ENCODE measurements at places on chromosomes 6 and 20.

DNA sequence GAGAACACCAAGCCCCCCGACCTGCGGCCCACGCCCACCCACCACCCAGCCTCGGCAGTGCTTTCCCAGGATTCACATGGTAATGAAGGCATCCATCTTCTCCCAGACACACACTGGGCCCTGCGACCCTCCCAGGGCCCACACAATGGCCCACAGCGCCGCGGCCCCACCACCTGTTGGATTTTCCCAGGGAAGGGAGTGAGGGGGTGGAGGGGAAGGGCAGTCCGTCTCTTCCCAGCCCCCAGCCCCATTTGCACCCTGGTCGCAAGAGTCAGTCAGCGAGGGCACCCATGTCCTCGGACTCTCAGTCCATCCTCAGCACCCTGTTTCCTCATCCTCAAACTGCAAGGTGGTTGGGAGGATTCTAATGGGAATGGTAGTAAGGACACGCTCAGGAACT, 23.7 kb upstream of the ID1 start:
- no peak for DNase-seq

- DNase-seq, result no peak
Observed at GRCh38 chr6:88251301-88251700, 85.2 kb upstream of the CNR1 start.

- DNase-seq, result no peak
Observed at GRCh38 chr6:133817460-133818047, 71.4 kb upstream of the TCF21 start.

DNA sequence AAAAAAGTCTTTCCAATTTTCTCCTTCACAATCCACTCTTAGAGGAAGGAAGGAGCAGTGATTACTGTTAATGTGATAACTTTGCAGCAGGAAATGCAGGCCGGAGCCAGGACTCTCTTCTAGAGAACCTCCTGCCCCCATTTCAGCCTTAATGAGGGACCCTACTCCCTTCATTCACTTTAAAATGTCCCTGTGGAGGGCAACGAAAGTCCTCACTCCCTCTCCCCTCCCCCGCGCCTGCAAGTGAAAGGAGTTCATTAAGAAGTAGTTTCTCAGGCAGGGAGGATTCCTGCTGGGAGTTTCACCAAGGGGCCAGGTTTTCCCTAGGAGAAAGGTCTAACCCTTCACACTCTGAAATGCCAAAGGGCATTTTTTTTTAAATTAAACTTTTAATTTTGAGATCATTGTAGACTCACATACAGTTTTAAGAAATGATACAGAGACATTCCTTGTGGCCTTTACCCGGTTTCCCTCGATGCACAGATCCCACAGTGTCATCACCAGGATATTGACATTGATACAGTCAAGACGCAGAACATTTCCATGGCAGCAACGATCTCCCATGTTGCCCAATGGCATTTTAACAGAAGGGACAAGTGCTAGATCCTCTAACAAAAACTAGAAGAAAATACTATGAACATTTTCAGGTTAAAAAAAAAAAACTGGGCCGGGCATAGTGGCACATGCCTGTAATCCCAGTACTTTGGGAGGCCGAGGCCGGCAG, 6.8 kb upstream of the COMMD7 start:
- DNase-seq, result no peak

GRCh38 chr6:36955136-36955535, 598 bp downstream of the PI16 start:
- DNase-seq, result no peak

- DNase-seq, result no peak
Observed at GRCh38 chr20:63059684-63060056, 52.9 kb upstream of the BHLHE23 start.

- no peak for DNase-seq
Observed at GRCh38 chr20:4730780-4731179, 9.1 kb downstream of the PRND start.

DNA sequence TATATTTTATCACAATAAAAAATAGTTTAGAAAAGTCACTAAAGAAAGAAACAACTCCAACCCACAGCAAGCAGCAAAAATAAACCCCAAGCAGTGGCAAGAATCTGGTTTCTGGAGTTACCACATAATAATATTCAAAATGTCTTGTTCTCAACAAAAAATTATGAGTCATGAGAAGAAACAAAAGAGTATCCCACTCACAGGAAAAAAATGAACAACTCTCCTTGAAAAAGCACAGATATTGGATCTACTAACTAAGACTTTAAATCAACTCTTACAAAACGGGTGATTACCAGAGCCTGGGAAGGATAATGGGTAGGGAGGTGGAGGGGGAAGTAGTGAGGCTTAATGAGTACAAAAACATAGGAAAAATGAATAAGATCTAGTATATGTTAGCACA, 425.6 kb downstream of the PLCB1 start:
- peak; percentile 27 for DNase-seq

GRCh38 chr20:1535420-1536175, 21.9 kb downstream of the SIRPD start:
- no peak for DNase-seq

DNA sequence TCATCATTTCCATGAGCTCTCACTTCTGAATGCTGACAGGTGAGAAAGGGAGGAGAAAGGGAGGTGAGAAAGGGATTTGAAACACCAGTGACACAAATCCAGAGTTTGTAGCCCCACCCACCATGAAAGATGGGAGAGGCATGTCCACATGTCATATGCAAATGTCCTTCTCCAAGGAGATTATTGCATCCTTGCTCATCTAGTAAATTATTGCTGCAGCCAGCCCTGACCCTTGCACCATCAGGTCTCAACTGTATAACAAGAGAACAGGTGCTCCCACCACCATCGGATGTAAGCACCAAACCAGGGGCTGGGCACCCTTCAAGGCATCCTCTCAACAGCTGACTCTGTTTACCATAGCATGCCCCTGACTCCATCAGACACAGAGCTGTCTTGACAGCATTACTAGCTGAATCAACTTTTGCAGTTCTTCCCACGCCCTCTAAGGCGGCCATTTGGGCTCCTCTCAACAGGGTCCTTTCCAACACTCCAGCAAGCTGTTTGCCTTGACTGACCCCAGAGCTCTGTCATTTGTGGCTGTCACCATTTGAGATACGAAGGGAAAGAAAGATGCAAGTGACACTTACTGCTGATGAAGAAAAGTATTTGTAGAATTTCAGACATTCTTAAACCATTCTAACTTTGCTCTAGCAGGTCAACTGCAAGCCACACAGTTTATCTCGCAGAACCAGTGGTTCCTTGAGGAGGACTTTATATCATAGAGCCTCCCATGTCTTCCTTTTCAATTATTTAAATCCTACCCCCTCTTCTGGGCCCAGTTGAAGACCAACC, 14.2 kb downstream of the GFOD1 start:
- DNase-seq, result no peak

GRCh38 chr6:53335224-53335994, 13.3 kb downstream of the ELOVL5 start:
- DNase-seq, result no peak

Measured in skeletal muscle cell (primary cell).